Activated CD8-positive, alpha-beta memory T cell treated with anti-CD3 and anti-CD28 coated beads for 1 hour (primary cell): ENCODE measurements at places on chromosomes 2 and 18.

- DNase-seq, result no peak
Measured at GRCh38 chr2:55581874-55582547, 35.4 kb downstream of the PPP4R3B start.

GRCh38 chr2:148899638-148900318 is 24.8 kb downstream of the KIF5C start:
- DNase-seq, result no peak

DNA sequence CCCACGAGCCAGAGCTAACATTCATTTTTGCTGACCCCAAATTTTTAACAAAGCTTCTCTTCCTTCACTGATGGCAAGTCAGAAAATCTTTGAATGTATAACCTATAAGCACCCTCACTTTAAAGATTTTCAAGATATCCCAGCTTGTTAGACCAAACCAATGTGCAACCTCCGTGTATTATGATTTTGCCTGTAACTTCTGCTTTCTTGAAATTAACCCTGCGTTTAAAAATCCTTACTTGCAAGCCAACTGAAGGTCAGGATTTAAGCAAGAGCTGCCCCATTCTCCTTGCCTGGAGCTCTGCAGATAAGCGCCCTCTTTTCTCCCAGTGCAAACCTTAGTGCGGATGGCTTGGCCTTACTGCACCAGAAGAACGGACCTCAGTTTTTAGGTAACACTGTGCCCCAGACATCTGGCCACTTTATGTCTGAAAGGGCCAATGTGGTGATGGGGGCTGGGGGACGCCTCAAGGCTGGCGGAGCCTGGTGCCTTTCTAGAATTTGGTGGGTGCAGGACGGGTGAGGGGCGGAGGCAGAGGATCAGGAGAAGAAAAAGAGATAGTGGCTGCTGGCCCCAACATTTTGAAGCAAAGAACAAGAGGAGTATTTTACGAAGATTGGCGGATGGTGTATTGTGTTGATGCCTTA is 805 bp upstream of the TNFRSF11A start:
- no peak for DNase-seq

DNA sequence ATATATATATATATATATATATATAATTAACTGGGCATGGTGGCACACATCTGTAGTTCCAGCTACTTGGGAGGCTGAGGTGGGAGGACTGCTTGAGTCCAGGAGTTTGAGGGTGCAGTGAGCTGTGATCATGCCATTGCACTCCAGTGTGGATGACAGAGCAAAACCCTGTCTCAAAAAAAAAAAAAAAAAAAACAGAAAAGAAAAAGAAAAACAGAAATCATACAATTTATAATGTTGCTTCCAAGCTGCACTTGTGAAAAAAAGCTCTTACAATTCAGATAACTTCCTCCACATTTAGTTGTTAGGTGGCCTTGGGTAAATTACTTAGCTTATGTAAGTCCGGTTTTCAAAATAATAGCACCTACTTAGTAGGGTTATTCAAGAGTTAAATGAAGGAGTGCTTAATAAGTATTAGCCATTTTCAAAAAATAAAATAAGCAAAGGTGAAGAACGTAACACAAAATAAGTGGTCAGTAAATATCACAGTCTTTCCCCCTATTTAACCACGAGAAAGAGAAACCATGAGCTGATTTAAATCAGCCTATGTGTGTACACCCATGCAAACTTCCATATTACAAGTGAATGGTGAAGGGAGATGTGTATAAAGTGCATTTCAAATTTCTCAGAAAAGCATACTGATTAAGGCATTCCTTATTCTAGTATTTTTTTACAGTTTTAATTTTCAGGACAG is 2.3 kb downstream of the WIPF1 start:
- DNase-seq, result no peak

DNA sequence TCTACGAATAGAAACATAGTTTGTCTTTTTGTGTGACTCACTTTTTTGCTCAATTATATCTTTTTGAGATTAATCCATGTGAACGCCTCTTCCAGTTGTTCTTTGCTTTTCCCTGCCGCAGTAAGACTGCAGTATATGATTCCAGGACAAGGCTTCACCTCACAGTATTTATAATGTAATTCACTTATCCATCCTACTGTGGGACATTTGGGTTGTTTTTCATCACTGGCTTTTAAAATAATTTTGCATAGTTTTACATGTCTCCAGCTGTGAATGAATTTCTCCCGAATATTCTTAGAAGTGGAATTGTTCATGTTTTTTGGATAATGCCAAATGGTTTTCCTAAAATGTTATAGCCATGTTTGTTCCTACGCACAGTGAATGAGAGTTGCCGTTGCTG is 21.9 kb downstream of the COPS9 start:
- DNase-seq, result no peak

- DNase-seq, result no peak
Measured at GRCh38 chr2:80893711-80894110, 589.2 kb upstream of the LRRTM1 start.

GRCh38 chr2:47373747-47374146 is 29.2 kb upstream of the MSH2 start:
- DNase-seq, result no peak

- no peak for DNase-seq
Measured at GRCh38 chr2:128270672-128271596, 47.7 kb downstream of the HS6ST1 start.

DNA sequence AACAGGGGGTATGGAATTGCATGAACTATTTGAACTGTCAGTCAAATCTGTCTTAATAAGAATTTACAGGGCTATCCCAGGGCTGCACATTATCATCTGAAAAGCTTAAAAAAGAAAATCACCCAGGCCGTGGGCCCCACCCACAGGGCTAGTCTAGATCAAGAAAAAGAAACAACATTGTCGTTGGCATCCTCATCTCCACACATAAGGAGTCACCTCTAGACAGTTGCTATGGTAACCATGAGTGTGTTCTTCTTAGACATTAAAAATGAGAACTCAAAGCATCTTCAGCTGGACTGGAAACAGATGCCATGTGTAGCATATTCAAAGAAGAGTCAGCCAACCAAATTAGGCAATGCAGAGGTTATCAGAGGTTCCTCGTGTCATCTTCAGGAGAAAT is 72.3 kb upstream of the CPO start:
- no peak for DNase-seq

- DNase-seq, result no peak
Measured at GRCh38 chr2:85792783-85793441, 39.1 kb downstream of the ATOH8 start.

DNA sequence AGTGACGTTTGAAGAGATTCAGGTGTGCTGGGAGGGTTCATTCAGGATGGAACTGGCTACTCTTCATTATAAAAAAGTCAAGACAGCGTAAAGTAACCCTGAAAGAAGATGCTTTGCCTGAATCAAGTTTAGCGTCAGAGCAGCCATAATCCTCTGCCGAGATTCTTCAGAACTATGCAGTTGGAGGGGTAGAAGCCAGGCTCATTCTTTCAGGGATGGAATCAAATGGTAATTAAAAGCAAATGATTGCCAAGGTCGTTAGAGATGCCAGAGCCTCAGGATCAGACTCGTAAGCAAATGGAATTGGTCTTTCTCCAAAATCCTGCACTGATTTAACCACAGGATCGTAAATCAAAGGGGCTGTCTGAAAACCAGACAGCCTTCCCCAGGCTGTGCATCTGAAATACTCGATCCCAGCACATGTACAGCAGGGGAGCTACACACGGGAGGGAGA is 21.9 kb downstream of the APCDD1 start:
- no peak for DNase-seq

DNA sequence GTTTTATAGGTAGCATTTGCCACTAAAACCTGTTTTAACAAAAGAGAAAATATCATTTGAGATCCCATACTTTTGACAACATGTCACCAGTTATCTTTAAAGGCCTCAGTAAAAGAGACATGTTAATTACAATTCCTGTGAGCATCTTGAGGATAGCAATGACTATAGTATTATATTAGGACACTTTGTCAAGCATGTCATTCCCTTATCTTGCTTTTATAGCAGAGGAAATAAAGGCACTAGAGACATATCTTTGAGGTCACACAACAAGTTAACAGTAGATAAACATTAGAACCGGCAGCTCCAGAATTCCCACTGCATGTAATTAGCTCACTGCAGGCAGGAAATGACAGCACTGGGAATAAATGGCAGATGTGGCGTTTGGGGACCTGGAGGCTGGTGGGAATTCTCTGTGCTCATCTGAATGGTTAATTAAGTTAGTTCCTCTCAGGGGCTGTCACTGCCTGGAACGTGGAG is 25.9 kb downstream of the LYPD6B start:
- DNase-seq, result no peak

GRCh38 chr2:28736034-28736433 is 15.6 kb upstream of the PPP1CB start:
- DNase-seq, result no peak

DNA sequence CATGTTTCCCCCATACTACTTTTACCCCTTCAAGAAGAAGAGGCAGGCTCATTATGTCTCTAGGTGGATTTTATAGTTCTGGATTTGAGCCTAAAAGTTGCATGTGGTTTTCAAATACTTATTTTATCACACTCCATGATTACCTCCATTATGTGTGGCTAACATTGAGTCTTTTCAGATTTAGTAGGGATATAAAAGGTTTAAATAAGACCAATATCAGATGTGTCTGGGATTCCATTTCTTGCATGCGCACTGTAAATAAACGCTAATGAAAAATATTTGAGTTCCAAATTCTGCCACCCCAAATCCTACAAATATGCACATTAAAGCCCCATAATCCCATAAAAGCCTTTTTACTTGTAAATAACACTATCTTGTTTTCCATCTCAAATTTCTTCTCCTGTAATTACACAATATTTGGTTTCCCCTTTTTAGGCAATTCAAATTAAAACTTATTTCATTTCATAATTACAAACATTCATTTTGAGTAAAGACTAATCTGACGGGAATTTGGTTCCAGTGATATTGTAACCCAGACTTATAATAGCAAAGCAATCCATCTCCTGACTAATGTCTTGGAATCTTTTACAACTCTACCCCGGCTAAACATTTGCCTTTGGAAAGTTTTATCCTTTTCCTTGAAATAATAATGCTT is 600.0 kb downstream of the SLC4A3 start:
- DNase-seq, result no peak

- DNase-seq, result no peak
Measured at GRCh38 chr2:85243101-85244072, 84.4 kb downstream of the TGOLN2 start.

DNA sequence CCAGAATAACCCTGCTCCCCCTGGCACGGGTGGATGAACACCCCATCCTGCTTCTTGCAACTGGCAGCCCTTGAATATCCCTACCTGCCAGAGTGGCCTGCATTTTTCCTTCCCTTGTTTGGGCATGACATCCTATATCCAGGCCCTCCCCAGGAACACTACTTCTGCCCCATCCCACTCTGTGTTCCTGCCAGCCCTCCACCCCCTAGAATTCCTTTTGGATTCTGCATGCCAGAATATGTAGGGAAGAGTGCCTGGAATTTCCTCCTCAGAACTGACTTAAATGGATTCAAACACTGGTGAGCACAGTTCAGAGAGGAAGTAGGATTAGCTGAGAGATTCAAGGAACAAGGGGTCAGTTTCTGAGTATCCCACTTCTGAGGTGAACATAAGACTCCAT is 123.5 kb upstream of the PELI1 start:
- DNase-seq, result no peak

DNA sequence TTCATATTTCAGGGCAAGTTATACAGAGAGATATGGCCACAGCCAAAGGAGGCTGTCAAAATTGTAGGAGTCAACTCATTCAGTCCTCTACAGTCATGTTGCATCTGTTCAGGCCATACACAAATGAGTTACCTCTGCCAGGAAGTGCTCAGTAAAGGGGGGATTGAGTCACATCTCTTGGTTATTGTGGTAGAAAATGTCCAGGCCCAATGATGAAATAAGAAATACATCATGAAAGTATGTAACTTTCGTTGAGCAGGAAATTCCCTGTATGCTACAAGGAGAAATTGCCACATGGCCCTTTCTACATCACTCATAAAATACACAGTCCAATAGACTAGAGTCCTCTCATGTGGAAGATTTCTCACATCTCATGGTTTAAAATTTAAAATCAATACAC is 103.9 kb upstream of the COL3A1 start:
- DNase-seq, result no peak

- no peak for DNase-seq
Measured at GRCh38 chr2:20523073-20523798, 76.4 kb downstream of the RHOB start.

DNA sequence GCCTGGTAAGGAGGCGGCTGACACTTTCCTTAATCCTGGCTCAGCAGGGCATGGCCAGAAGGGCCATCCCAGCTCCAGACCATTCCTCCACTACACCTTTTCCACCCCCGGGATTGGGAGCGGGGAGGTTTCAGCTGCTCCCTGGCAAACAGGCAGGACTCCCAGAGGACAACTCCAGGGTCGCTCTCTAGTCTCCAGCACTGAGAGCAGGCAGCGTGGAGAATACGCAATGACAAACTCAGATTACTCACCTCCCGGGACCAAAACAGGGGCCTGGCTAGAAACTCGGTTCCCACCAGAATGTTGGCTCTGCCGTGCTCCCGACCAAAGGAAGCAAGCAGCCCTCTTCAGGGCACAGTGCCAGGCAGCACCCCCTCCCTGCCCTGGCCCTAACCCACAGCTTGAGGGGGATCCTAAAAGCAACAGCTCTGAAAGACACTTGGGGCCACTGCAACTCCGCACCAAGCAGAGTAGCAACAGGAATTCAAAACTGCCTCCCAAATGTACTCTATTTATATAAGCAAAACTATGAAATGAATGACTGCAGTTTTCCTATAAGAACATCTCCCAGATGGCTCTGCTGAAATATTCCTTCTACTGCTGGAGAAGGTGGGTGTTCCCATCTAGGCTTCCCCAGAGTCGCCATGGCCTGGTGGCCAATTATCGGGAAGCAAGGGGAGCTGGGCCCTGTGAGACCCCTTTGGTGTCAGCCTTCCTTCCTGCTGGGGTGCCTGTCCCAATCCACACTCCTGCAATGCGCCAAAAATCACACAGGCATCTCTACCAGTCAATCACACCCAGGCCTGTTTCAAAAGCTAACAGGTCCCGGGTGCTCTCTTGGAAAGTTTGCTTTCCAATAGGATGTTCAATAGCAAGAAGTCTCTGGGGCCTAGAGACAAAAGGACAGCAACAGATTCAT is 61.2 kb upstream of the POMC start:
- DNase-seq, result no peak

GRCh38 chr18:75170022-75170789 is 38.7 kb downstream of the PTGR3 start:
- DNase-seq, result no peak

DNA sequence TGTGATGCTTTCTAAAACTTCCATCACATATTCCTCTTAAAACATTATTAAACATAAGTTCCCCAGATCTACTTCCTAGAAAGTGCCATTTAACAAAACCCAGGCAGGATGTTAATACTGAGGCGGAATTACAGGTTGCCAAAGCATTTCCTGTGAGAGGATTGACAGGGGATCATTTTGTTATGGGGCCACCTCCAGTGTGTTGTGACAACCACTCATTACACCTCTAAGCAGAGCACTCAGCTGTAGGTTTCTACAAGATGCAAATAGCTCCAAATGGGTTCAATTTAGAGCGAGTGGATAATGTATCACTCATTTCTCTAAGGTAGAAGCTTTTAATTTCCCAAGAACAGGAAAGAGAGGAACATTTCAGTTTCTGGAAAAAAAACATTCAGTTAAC is 1429.5 kb upstream of the ACVR2A start:
- DNase-seq, result no peak
